T-helper 1 cell treated with Interleukin-12 subunit alpha and Interleukin-12 subunit beta and Interleukin-4 antibody, amounts not matched to agents 30 ng/mL and 1 ng/mL, for 36 hours (primary cell): ENCODE measurements at places on chromosomes 2 and 18. TPM values are rescaled to one million over a fixed set of nuclear protein-coding genes. Genes with fewer than 3 reads are reported as not detected.

LINC00305 gene
- total RNA-seq, result not detected in 2 replicates

SLC14A1 gene
- 0.44 and 0.59 TPM in 2 replicates for total RNA-seq

HNRNPLL gene
- 75.3 and 80.2 TPM in 2 replicates for total RNA-seq

IHH gene
- 0.17 TPM in 1 of 2 replicates, not detected in the other for total RNA-seq

ANKAR gene
- total RNA-seq, result 3.2 and 5.2 TPM in 2 replicates

UGT1A3 gene
- not detected in 2 replicates for total RNA-seq
